Femur (tissue), 1 donor: ENCODE measurements at places on chromosomes 7 and 10.

DNA sequence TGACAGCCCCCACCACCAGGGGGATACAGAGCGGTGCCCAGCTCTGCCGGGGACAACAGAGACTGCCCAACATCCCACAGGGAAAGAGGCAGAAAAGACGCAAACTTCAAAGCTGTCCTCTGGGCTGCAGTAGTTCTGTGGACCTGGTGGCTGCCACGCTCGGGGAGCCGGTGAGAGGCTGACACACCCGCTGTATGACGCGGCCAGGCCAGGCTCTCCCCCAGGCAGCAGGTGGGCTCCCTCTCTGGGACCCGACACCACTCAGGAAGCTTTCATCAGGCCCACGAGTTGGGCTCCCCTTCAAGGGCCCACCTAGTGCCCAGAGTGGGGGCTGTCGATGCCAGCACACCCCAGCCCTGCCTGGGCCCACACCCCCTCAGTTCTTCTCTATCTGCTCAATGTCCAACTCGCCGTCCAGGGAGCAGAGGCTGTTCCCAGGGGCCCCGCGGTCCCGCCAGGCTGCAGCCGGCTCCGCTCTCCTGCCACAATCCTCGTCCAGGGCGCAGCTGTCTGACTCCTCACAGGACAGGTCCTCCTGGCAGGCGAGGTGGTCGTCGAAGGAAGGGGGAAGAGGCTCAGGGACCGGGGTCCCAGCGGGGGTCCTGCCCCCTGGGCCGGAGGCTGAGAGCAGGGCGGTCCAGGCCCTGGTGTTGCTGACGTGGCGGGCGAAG is 121.2 kb downstream of the FAM53B start:
- DNase-seq = no peak

DNA sequence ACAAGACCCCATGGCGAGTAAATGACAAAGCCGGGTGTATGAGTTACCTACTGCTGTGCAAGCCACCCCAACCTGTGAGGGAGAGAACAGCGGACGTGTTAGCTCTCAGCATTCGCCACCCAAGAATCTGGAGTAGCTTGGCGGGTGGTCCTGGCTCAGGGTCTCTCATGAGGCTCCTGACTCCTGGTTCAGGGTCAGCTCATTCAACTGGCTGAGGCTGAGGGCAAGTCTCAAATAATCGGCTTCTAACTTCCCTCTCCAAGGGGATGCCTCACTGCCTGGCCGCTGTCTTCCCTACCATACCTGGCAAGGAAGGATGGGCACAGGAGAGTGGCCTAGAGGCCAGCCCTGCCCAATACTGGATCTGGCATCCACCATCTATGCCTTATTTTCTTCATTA is 94.2 kb downstream of the HTR5A start:
- DNase-seq = no peak

GRCh38 chr7:87000344-87000743 is 59.1 kb downstream of the ELAPOR2 start:
- DNase-seq = no peak

DNA sequence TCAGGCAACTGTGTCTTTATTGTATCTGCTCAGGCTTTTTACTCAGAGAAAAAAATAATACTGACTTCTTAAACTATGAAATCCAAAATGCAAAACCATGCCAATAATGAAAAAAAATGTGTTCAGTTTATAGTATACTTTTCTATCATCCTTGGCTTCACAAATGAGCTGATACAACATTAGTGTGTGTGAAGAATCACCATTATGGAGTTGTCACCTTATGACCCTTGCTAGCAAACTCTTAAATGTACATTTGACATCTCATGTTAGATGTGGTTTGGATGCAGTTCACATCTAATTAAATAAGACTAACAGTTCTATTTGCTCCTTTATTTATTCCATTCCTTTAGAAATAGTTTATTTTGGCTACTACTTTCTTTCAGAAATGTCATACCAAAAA is 4.2 kb upstream of the OR2A2 start:
- no peak for DNase-seq

GRCh38 chr10:74189999-74190421 is 39.0 kb downstream of the ADK start:
- no peak for DNase-seq

DNA sequence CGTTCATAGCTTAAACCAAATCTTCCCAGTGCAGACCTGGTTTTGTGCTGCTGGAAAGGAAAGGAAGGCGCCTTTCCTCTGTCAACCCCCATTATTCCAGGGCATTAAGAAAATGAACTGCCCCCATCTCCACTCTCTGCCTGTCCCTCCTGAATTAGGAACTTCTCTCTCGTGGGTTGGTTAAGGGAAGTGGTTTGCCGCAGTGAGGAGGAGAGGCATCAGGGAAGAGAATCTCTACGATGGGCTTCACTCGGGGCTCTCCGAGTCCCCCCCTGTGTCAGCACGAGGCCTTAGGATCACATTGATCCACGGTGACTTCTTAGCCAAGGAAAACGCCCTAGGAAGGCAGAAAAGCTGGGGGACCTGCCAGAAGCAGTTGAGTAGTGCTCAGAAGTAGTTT is 53.9 kb upstream of the LYZL2 start:
- no peak for DNase-seq

GRCh38 chr7:39434012-39434411 is 132.2 kb upstream of the YAE1 start:
- DNase-seq = no peak

- DNase-seq = no peak
Observed at GRCh38 chr10:15227611-15228372, 59.3 kb upstream of the NMT2 start.

DNA sequence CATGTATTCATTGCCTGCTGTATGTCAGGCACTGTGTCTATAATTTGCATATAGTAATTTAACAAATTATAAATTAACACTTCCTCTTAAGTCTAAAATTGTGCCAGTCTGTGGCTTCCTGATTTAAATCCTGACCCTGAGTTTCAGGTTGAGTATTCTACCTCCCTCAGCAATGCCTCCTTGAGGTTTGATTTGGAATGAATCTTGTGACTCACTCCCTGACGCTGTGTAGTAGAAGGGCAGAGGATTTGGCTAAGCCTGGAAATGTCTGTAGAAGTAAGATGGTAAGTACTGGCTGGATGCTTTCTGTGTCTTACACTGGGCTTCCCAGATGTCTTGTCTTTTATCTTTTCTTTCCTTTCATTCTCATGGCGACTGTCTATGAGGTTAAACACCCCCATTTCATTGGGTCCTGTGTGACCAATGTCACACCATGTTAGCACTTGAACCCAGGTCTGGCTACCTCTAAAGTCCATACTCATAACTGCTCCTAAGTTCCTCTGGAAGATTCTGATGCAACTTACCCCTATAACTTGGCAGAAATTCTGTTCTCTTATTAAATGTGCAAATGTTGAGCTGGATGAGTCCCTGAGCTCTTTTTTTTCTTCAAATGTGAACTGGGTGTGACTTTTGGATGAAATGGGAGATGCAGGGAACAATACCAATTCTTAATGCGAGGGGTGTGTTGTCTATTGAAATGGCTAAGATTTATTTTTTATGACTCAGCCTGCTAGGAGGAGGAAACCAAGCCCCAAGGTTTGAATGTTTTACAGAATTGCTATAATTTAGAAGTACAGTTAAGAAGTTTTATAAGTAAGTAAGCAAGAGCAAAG is 48.5 kb downstream of the PLCE1 start:
- peak; percentile 35 for DNase-seq

- DNase-seq = no peak
Observed at GRCh38 chr7:35032166-35032565, 5.1 kb downstream of the DPY19L1 start.

- no peak for DNase-seq
Observed at GRCh38 chr7:255038-255435, 34.9 kb upstream of the FOXL3 start.

GRCh38 chr7:7584653-7585052 is 18.0 kb downstream of the MIOS start:
- no peak for DNase-seq

DNA sequence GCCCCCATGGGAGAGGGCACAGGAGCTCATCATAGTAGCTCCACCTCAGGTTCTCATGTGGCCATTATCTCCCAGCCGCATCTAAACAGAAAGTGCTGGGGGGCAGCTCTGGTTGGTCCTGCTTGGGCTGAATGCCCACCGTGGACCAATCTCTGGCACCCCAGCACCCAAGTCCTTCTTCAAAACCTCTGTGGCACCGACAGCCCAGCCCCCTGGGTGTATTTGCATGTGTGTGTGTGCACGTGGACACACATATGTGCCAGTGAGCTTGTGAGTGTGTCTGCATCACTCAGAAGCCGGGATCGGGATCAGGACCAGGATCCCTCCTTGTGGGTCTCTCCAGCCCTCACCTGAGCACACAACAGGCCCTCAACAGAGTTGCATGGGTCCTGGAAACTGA is 68.2 kb downstream of the ALOX5 start:
- DNase-seq = no peak
